Left kidney (tissue), 8 donors: ENCODE measurements at places on chromosomes 16 and 17. TPM values are rescaled to one million over a fixed set of nuclear protein-coding genes. Genes with fewer than 3 reads are reported as not detected.

GRCh38 chr17:51860954-51861561 is 297.5 kb downstream of the CA10 start:
- DNase-seq: peak; percentile 56

GRCh38 chr17:12242345-12242954 is 221.8 kb downstream of the MAP2K4 start:
- DNase-seq: no peak

DNA sequence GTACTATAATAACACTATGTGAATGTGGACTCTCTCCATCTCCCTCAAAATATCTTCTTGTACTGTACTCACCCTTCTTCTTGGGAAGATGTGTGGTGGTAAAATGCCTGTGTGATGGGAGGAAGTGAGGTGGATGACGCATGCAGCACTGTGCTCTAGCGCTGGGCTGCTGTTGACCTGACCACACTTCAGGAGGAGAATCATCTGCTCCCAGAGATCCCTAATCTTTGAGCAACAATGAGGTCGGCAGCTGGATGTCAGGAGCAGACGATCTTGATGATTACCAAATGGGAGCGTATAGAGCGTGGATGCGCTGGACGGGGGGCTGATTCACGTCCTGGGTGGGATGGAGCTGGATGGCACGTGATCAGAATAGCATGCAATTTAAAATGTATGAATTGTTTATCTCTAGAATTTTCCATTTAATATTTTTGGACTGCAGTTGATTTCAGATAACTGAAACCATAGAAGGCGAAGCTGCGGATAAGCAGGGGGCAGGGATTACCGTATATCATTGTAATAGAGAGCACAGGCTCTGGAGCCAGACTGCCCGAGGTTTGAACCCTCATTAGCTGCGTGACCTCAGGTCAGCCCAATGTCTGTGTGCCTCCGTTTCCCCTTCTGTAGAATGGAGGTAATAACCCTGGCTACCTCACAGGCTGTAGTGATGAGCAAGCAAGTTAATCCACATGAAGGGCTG is 23.7 kb upstream of the CYLD start:
- DNase-seq: no peak

DNA sequence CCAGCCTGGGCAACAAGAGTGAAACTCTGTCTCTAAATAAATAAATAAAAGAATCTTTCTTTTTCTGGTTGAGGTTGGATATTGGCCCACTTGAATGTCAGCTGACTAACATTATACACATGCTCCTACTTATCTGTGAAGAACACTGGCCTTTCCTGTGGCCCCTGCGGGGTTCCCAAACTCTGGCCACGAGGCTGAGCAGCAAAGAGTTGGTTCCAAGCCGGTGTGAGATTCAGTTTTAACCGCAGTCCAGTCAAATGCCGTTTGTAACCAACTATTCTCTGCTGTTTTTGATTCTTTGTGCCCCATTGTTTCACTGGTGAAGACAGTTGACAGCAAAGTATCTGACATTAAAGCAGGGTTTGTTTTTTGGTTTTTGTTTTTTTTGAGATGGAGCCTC is 11.2 kb downstream of the ETV4 start:
- DNase-seq: no peak

Gene CCL23
- polyA plus RNA-seq: 0.48 TPM

Gene PLK1
- 38.8 TPM for polyA plus RNA-seq

- no peak for DNase-seq
These were observed 7.4 kb upstream of the MMP2 start for GRCh38 chr16:55471448-55472097.

- DNase-seq: no peak
These were observed 856 bp upstream of the MON1B start for GRCh38 chr16:77190190-77190477.
